ENCODE measurements at places on chromosomes 3 and 15. TPM values are rescaled to one million over a fixed set of nuclear protein-coding genes. Genes with fewer than 3 reads are reported as not detected.

TPRG1 gene
- polyA plus RNA-seq, result 2.1 TPM

TMEM207 gene
- not detected for polyA plus RNA-seq

ELL3 gene
- polyA plus RNA-seq, result 1.1 TPM

SLC9C1 gene
- 0.14 TPM for polyA plus RNA-seq

SLC35A5 gene
- 10.8 TPM for polyA plus RNA-seq

GNAT1 gene
- polyA plus RNA-seq, result not detected

NEK11 gene
- 1.1 TPM for polyA plus RNA-seq

FGF7 gene
- 21.3 TPM for polyA plus RNA-seq

CRABP1 gene
- polyA plus RNA-seq, result 0.29 TPM

STARD9 gene
- polyA plus RNA-seq, result 8.6 TPM

BDH1 gene
- polyA plus RNA-seq, result 19.8 TPM

CKMT1A gene
- 1.8 TPM for polyA plus RNA-seq

SCAANT1 gene
- polyA plus RNA-seq, result not detected

PDCD10 gene
- 29.1 TPM for polyA plus RNA-seq

TTLL13 gene
- polyA plus RNA-seq, result 0.72 TPM

GOLGA6B gene
- polyA plus RNA-seq, result not detected

AEN gene
- 4.1 TPM for polyA plus RNA-seq

LXN gene
- 10.2 TPM for polyA plus RNA-seq

FGF12 gene
- 230 TPM for polyA plus RNA-seq

IMPG2 gene
- 0.05 TPM for polyA plus RNA-seq

PTPN9 gene
- polyA plus RNA-seq, result 4.5 TPM

CAPN3 gene
- 11.4 TPM for polyA plus RNA-seq

EPHB3 gene
- polyA plus RNA-seq, result 0.52 TPM

ARL13B gene
- polyA plus RNA-seq, result 3.4 TPM

GMPPB gene
- polyA plus RNA-seq, result 13.2 TPM

CTXN2 gene
- not detected for polyA plus RNA-seq

MITF gene
- polyA plus RNA-seq, result 18.6 TPM

KLHL6 gene
- polyA plus RNA-seq, result 1.1 TPM

ZNF80 gene
- polyA plus RNA-seq, result not detected

HIGD2B gene
- not detected for polyA plus RNA-seq

NUP210 gene
- polyA plus RNA-seq, result 2.0 TPM

ST3GAL6 gene
- polyA plus RNA-seq, result 22.8 TPM

PPP4R2 gene
- 18.3 TPM for polyA plus RNA-seq

ZCWPW2 gene
- 2.4 TPM for polyA plus RNA-seq

MESP2 gene
- polyA plus RNA-seq, result 0.61 TPM

GABRR3 gene
- polyA plus RNA-seq, result not detected

CSNK1G1 gene
- polyA plus RNA-seq, result 2.3 TPM

SLC9A9 gene
- 3.6 TPM for polyA plus RNA-seq

LDHAL6B gene
- polyA plus RNA-seq, result not detected

VPS33B gene
- 4.2 TPM for polyA plus RNA-seq

MYLK gene
- polyA plus RNA-seq, result 27.3 TPM

ZNF639 gene
- polyA plus RNA-seq, result 19.0 TPM

SNTN gene
- not detected for polyA plus RNA-seq

GASK1A gene
- polyA plus RNA-seq, result 1.5 TPM

KLF15 gene
- 36.2 TPM for polyA plus RNA-seq

JMJD7 gene
- polyA plus RNA-seq, result 16.5 TPM

MUC20 gene
- 1.7 TPM for polyA plus RNA-seq

ESYT3 gene
- polyA plus RNA-seq, result 0.66 TPM

LRRC15 gene
- polyA plus RNA-seq, result 0.07 TPM

NEDD4 gene
- polyA plus RNA-seq, result 2.6 TPM

DLG1 gene
- 14.6 TPM for polyA plus RNA-seq

TRIM71 gene
- not detected for polyA plus RNA-seq

Measured in right cardiac atrium (tissue), 5 donors.